ENCODE measurements at places on chromosomes 7 and 10.

- no peak for DNase-seq
These were observed 237.8 kb upstream of the ZMIZ1 start for GRCh38 chr10:78830976-78831375.

DNA sequence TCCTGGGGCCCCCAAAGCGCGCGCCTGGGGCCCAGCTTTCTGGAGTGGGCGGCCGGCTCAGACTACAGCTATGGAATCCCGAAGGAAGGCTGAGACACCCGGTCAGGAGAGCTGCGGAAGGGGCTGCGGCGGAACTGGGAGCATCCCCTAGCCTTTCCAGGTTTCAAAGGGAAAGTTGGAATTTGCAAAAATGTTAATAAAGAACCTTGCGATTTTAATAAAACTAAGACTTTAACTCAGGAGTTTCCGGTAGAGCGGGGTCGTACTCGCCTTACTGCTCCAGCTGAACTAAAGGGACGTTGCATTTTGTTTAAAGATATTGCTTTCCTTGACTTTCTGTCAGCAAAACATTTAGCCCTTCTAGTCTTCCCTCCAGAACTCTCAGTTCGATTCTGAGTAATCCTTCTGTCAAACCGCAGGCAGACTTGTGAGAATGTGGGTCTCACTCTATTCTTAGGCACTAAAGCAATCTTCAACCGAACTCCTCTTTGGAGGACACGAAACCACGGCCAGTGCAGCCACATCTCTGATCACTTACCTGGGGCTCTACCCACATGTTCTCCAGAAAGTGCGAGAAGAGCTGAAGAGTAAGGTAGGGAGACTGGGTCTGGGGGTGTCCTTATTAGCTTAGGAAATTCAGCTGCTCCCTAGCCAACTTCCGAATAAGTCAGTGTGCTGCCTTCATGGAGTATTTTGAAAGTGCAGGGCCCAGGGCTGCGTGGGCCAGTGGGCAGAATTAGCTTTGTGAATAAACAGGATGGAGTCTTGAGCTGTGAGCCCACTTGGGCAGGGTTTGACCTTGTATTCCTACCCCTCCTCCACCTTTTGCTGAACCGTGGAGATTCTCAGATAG, 1.9 kb downstream of the CYP26A1 start:
- no peak for DNase-seq

- DNase-seq: no peak
These were observed 14.7 kb downstream of the FAM241B start for GRCh38 chr10:69644658-69645295.

DNA sequence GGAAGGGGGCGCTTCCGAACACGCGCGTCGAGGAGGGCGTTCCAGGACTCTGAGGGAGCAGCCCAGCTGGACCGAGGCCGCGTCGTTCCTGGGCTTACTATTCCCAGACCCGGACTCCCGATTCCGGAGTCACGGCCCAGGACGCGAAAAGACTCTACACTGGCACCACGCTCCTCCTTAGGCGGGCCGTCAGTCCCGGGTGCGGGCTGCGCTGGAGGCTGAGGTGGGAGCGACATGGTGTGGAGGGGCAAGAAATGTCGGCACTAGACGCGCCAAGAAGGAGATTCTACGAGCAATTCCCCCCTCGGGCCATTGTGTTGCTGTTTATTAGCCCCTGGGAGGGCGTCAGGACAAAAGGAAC, 584 bp upstream of the RUNDC3B start:
- DNase-seq: no peak

- no peak for DNase-seq
These were observed 130.4 kb upstream of the STEAP4 start for GRCh38 chr7:88437132-88437531.

- DNase-seq: no peak
These were observed 23.0 kb downstream of the DENND11 start for GRCh38 chr7:141679014-141679413.

- no peak for DNase-seq
These were observed 499.6 kb downstream of the MAGI2 start for GRCh38 chr7:78953726-78954363.

DNA sequence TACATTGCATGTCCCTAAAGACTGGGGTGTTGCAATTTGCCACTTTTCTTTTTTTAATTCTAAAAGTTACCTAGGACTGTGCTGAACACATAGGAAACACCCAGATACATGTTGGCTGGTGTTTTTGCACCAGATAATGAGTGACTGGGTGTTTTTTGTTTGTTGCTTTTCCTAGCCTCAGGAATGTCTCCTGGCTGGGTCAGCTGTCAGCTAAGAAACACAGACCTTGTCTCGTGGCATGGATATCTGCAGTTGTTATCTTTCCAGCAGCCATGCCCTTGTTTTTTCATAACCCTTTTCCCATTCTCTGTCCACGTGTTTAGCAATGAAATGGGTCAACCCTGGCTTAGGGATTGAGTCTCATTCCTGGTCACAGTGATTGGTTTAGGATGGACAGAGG, 433.9 kb upstream of the ZMIZ1 start:
- no peak for DNase-seq

DNA sequence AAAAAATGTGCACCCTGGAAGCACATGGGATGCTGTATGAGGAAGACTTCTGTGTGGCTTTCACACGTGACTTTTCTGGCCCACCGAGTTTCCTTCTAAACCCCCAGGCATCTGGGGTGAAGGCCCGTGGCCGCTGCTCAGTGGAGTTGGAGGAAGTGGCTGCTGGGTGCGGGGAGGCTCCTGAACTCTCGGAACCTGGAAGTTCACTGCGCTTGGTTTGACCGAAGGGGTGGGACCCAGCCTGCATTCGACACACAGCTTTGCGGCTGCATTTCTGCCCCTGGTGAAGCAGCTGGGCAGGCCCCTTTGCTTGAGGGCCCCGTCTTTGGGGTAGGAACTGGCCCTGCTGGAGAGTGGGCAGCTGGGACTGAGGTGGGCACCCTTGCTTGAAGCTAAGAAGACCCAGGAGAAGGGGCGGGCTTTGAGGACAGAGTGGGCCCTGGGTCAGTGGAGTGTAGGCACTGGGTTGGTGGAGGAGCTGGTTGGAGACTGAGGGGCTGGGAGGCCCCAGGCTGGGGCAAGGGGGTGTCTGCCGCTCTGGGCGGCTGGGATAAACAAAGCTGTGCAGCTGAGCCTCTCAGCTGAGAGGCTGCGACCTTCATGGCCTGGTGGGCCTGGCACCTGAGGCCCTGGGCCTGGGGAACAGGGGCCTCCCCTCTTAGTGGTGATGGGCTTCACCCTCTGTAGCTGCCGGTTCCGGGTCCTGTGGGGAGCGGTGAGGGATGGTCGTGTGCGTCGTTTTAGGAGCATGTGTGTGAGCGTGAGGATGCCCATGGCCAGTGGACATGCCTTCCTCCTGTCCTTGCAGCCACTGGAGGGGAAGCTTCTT, 78.0 kb downstream of the INPP5A start:
- no peak for DNase-seq

- no peak for DNase-seq
These were observed 51.5 kb downstream of the LRRC4 start for GRCh38 chr7:127979728-127980126.

DNA sequence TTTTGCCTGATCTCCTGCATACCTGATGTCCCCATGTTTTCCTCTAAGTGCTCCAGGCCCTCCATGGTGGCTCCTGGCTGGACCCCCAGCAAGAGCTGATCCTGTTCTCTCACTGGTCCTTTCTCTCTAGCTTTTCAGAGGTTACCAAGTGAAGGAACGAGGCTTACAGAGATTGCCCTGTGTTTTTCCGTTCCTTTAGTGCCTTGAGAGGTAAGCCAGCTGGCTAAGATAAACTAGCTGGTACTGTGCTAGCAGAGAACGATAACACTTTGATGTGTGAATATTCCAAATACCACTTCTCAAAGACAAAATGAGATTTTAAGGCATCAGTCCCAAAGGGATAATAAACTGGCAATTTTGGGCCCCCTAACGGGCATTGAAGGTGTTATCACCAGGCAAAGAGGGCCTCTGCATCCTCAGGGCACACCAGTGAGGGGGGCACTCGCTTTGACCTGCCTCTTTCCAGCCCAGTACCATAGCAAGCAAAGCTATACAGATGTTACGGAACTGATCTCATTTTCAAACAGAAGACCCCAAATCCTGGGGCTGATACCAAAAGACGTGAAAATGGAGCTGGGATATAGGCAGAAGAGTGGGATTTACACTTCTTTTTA, 8.4 kb upstream of the CCNY start:
- DNase-seq: no peak

- DNase-seq: no peak
These were observed 32.5 kb downstream of the COL1A2 start for GRCh38 chr7:94426980-94427875.

GRCh38 chr10:113920875-113921274, 66.4 kb downstream of the NHLRC2 start:
- no peak for DNase-seq

- no peak for DNase-seq
These were observed 19.8 kb upstream of the TBL2 start for GRCh38 chr7:73597978-73598782.

DNA sequence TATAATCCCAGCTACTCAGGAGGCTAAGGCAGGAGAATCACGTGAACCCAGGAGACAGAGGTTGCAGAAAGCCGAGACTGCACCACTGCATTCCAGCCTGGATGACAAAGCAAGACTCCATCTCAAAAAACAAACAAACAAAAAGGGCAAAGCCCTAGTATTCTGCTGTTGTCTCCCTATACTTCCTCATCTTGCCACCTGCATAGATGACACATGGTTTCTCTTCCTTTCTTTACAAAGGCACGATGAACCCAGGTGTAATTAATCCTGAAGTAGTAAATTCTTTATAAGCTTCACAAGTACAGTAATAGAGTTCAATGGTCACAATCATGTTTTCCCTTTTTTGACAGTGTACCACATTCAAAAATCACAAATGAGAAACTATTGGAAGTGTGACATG, 9.8 kb upstream of the ZNF727 start:
- DNase-seq: no peak

DNA sequence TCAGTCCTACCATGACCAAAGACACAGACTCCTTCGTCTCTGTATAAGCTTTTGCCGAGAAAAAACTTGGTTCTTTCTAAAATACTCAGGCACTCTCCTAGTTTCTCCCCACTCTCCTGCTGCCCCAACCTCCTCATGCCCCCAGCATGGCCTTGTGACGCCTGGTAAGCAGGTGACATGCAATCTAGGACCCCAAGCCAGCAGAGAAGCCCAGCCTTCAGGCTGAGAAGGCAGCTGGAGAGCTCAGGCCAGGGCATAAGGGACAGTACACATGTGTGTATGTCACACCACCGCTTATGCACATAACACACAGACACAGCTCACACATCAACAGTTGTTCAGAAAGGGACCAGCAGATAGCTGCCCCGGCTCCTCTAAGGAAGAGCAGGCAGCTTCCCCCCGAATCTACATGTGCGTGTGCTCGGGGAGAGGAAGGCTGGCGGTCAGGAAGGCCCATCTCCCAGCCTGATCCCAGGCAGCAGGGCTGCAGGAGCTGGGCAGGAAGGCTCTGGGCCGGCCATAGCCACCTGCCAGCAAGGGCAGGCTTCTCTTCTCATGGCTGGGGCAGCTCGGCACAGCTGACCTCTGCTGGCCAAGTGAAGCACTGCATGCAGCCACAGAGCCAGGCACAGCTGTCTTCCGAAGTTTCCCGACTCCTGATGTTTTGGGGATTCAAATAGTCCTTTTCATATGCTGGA, 8.5 kb downstream of the DDX56 start:
- DNase-seq: peak; percentile 37

- no peak for DNase-seq
These were observed 126.0 kb upstream of the INHBA start for GRCh38 chr7:41828911-41829310.

- no peak for DNase-seq
These were observed 131.7 kb downstream of the RTKN2 start for GRCh38 chr10:62136931-62137330.

DNA sequence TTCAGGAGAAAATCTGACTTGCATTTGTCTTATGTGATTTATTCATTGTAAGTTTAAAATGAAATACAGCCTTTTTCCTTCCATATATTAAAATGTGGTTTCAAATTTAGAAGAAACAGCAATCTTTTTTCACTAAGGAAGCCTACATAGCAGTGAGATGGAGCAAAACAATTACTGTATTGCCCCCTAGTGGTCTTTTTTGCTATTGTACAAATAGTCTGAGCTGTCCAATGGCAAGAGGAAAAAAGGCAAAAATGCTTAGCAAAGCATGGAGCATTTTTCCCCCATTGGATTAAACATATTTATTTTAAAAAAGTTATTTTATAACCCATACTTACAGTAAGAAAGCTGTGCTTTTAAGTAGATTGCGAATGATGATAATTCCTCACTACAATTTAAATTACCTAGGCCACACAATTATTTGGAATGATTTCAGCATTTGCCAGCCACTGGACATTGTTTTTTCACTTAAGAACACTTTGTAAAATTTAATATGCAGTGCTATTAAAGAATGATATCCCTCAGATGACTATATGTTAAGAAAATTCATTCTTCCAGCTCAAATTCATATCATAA, 119.5 kb downstream of the CPED1 start:
- DNase-seq: peak; percentile 11

- no peak for DNase-seq
These were observed 152.5 kb downstream of the LCOR start for GRCh38 chr10:96984541-96985131.

GRCh38 chr10:73819513-73820093, 8.2 kb upstream of the NDST2 start:
- DNase-seq: no peak

DNA sequence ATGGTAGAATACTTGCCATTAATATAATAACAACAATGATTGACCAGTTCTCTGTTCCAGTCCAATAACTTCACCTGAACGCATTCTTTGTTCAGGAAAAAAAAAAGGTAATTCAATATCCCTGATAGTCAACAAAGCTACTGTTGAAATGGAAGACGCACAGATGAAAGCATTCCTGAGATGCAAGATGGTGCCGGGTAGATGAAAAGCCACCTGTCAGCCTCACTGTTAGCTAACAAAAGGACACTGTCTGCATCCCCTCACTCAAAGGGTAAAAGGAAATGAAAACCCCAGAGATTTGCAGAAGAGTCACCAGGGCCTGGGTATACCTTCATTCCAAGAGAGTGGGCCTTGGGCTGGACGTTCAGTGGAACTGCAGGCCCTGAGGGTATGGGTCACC, 357.4 kb downstream of the PLXNA4 start:
- no peak for DNase-seq
